Epithelial cell of proximal tubule (primary cell): ENCODE measurements at places on chromosomes 3 and 15. TPM values are rescaled to one million over a fixed set of nuclear protein-coding genes. Genes with fewer than 3 reads are reported as not detected.

GRCh38 chr3:194259982-194260766, 91.0 kb downstream of the CPN2 start:
- no peak for DNase-seq

- DNase-seq, result no peak
Measured at GRCh38 chr3:116667791-116668190, 41.8 kb upstream of the TUSC7 start.

DNA sequence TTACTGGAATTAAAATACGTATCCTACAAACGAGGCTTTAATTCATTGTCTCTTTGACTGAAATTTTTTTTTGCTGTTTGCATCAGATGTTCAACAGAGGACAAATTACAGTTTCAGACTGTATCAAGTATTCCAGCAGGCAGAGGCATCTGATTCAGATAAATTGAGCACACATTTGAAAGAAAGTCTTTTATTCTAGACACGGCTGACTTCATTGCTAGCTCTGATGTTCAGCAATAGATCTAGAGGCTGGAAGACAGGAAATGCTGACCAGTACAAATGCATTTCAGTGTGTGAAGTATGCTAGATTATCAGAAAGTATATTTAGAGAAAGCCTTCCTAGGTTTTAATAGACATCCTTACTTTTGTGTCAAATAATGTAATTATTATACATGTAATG, 472.2 kb downstream of the NLGN1 start:
- DNase-seq, result no peak

Gene GUCA1C
- total RNA-seq, result 0.23 and 0.58 TPM in 2 replicates

DNA sequence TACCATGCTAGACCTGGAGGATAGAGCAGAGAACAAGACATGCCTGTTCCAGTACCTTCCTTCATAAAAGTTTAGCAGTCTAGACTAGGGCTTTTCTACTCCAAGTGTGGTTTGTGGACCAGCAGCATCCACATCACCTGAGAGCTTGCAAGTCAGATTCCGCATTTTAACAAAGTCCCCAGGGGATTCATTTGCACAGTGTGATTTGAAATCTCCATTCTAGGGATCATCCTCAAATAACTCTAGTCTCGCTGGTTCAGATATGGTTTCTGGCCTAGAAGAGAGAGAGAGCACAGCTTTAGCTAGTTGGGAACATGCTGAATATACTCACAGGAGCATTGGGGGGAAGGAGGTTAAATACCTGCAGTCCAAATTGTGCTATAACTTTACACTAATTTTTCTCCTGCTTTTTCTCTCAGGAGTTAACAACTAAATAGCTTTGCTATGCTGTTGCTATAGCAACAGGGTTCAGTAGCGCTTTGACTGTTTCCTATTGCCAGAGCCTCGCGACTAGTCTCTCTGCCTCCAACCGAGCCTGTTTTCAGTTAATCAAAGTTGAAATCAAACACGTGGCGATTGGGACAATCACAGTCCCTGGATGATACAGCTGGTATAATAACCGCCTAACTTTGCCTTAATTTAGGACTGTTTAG, 64.0 kb upstream of the RASGRF1 start:
- DNase-seq, result no peak

Gene PIF1
- 23.3 and 27.6 TPM in 2 replicates for total RNA-seq

Gene BCL6
- 3.5 and 7.0 TPM in 2 replicates for total RNA-seq
